ENCODE measurements at places on chromosomes 1 and 21. TPM values are rescaled to one million over a fixed set of nuclear protein-coding genes. Genes with fewer than 3 reads are reported as not detected.

Gene CALML6
- total RNA-seq: not detected

Gene IGSF8
- total RNA-seq: 13.2 TPM

Gene PLCH2
- under 0.01 TPM for total RNA-seq

Gene KRTAP21-1
- not detected for total RNA-seq

Gene ZSCAN20
- total RNA-seq: 4.9 TPM

Gene EMC1
- total RNA-seq: 63.9 TPM

Gene SPRR1B
- not detected for total RNA-seq
